Endothelial cell (in vitro differentiated cells): ENCODE measurements at places on chromosomes 5 and 9. TPM values are rescaled to one million over a fixed set of nuclear protein-coding genes. Genes with fewer than 3 reads are reported as not detected.

Gene SPDL1
- 38.6 TPM for total RNA-seq

Gene ADRB2
- total RNA-seq: 0.36 TPM

Gene TRIM52
- total RNA-seq: 10.4 TPM

- no peak overlapping the region for H3K4me3 ChIP-seq
- no peak overlapping the region for H3K27ac ChIP-seq
- H3K27me3 ChIP-seq: no peaks in the 10 kb centered on the region
- no peaks in the 10 kb centered on the region for H3K36me3 ChIP-seq
Observed at GRCh38 chr9:100856238-100856637, 172.3 kb upstream of the PLPPR1 start.

GRCh38 chr5:12672141-12672540 lies 767.9 kb upstream of the CTNND2 start:
- H3K4me1 ChIP-seq: peaks cover 12% of the 10 kb centered on the region
- H3K36me3 ChIP-seq: peaks cover 3% of the 10 kb centered on the region
- peaks cover 5% of the 10 kb centered on the region for H3K27me3 ChIP-seq
- no peak overlapping the region for H3K27ac ChIP-seq
- no peak overlapping the region for H3K4me3 ChIP-seq
- no peak for DNase-seq
